ENCODE measurements at places on chromosomes 1 and 21.

DNA sequence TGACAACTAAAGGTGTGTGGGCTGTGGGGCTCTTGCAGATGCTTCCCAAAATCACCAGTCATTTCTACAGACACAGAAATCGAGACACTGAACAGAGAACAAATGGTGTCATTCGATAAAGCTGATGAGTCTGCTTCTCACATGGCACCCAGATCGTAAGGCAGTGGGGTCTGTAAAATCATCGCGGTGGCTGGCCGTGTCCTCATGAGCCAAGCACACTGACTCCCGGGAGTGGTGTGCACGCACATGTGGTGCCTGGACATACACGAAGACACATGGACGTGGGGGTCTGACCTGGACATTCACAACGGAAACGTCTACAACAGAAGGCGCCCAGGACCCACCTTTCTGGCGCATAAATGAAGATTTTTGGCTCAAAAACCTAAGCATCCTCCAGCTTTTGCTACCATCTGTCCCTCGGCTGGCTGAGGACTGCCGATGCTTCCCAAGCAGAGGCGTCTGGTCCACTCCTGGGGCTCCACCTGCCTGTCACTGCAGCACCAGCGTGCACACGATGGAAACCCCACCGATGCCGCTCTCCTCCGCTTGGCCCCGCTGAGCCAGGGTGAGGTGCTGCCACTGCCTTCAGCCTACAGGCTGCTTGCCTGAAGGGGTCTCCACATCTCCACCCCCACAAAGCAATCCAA lies 6.8 kb downstream of the SMIM1 start:
- no peak for DNase-seq

DNA sequence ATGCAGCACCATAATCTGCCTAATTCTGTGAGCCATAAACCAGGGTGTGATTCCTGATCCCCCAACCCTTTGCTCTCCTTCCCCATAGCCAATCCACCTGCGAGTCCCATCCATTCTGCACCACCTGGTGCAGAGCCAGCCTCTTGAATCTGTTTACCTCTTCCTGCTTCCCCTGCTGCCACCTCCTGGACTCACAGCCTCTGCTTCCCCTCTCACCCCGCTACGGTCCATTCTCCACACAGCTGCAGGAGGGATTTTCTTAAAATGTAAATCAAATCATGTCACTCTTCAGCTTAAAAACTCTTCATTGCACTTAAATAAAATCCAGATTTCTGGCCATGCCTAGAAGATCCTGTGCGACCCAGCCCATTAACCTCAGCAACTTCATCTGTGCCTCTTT lies 186.7 kb downstream of the FOXD2 start:
- peak; percentile 27 for DNase-seq

DNA sequence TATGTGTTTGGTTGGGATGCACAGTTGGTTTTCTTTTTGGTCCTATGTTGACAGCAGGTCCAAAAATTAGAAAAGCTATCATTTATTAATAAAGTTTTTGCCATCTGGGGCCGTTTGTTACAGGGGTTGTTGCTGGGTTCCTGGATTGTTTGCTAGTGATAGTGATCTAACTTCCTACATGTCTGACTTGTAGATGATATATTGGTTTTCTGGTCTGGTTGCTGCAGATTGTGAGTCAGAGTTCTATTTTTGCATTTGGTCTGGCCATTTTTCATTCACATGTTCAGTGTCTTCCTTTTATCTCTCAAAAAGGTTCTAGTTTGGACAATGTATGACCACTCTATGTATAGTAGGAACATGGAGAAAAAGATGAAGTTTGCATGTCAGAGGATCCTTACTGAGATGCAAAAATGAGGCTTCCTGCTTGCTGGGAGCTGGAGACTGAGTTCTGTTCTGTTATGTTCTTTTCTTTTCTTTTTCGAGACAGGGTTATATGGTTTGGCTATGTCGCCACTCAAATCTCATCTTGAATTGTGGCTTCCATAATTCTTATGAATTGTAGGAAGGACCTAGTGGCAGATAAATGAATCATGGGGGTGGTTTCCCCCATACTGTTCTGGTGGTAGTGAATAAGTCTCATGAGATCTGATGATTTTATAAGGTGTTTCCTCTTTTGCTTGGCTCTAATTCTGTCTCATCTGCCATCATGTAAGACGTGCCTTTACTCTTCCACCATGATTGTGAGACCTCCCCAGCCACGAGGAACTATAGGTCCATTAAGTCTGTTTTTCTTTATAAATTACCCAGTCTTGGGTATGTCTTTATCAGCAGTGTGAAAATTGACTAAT lies 4.2 kb upstream of the NVL start:
- DNase-seq, result no peak

GRCh38 chr1:207429963-207430362 lies 24.2 kb upstream of the CR2 start:
- DNase-seq, result no peak

DNA sequence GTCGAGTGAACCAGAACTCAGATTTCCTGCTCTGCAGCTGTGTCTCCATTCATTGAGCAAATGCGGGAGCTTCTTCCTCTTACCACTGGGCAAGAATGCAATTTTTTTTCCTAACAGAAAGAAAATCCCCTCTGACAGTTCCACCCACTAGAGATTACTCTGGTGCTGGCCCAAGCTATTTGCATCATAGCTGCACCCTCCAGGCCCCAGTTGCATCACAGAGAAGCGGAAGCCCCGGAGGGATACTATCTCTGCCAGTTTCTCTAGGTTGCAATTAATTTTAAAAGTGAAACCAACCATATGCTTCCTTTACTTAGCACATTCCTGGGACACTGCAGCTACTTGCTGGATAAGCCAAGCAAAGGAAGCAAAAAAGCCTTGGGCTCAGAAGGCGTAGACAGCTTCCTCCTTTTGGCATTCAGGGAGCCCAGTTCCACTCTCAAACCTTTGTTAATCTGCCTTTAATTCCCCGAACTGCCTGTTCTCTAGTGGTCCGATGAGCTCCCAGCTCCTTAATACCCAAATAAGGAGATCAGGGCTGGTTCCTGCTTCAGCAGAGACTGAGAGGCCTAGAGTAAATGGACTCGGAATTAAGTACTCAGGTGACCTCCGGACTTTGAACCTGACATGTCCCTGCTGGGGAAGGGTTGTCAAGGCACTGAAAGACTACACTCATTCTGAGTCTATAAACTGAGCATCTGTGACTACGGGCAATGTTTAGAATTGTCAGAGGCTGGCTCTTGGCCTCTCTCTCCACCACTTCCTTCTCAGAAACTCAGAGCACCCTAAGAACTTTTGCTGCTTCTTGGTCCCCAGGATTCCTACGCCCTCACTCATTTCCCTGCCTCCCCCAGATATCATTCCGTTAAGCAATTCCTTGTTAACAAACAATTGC lies 72.5 kb upstream of the TNFSF18 start:
- DNase-seq, result peak; percentile 35

- DNase-seq, result no peak
Measured at GRCh38 chr1:178161516-178161915, 67.6 kb downstream of the RASAL2 start.

DNA sequence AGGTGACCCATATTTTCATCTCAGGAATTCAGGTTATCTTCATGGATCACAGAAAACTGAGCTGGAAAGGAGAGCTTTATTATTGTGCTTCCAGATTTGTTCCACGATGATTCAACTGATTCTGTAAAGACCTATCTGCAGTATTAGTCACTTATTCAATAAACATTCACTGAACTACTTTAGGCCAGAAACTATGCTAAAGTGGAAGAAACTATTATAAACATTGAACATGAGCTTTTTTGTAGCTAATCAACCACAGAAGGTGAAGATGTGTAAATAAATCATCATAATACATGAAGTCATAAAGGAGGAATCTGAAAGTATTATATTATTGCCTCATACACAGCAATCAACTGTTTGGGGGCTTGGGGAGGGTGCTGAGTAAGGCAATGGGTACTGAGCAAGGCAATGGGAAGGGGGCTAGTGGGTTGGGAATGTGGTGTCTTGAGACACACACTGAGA lies 30.6 kb upstream of the EXO1 start:
- DNase-seq, result no peak

DNA sequence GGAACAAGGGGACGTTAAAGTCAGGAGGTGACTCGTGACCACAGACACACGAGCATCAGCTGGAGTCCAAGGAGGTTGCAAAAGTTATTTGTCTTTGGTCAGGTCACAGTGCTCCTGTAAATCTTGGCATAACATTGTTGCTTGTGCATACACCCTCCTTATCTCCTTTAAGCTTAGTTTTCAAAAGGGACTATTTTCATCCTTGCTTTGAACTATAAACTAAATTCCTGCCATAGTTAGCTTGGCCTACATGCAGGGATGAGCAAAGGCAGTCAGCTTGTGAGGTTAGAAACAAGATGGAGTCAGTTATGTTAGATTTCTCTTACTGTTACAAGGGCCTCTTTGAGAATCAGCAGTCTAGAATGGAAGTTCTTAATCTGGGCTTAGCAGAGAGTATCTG lies 28.0 kb upstream of the FASLG start:
- DNase-seq, result no peak

- peak; percentile 82 for DNase-seq
Measured at GRCh38 chr1:78102082-78102481, 56.3 kb downstream of the GIPC2 start.

- no peak for DNase-seq
Measured at GRCh38 chr1:109818988-109819764, 55.5 kb upstream of the EPS8L3 start.

DNA sequence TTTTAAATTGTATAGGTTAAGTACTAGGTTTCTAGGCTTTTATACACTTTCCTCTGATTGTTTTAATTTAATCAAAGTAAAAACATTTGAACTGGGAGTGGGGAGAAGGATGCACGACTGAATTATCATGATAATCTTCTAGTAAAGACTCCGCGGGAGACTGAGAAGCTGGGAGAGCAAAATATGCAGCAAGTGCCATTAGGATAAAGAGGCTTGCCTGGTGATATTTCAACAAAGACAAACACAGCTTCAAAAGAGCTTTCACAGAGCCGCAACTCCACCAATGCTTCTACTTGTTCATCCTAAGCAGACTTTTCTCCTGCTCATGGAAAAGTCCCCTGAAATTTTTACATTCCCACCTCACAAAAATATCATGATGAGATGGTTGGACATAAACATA lies 239.0 kb upstream of the PTBP2 start:
- no peak for DNase-seq

DNA sequence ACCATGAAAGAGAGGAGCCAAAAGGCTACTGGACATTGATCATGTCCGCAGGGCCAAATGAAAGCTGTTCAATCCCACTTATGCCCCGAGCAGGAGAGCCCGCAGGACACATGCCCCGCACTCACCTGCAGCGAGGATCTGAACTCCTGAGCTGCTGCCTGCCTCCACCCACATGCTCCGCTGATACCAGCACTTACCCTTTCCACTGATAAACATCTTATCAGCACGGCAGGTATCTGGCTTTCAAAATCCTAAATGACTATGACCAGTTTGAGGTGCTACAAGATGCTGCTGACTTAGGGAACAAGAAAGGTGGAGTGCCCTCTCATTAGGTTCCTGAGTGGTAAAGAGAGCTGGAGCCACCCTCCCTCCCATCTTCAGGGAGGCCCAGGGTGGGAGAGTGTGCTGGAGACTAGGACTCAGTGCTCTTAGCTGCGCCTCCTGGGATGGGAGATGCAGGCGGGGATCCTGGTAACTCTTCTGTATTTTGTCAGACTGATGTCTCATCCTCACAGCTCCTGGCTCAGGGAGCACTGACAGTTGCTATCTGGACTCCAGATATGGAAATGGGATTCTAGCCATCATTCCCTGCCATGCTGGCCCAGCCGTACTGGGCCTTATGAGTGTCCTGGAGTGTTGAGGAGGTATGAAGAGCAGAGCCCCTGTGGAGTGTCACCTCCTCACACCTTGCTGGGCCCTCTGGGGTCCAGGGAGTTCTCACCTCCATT lies 86.4 kb upstream of the F3 start:
- no peak for DNase-seq

DNA sequence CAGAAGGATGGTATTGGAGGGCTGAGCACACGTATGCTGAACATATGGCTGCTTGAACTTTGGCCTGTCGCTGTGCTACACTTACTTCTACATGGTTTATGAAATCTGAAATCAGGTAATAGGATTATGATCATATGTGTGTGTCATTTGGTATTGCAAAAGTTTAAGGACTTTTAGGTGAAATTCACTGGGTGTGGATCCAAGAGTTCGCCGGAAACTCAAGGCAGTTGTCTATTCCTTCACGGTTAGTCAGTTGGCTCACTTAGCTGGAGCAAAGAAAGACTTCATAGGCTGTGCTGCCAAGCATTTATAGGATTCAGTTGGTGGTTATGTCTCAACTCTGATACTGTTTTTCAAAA lies 927 bp downstream of the UAP1 start:
- DNase-seq, result peak; percentile 38

DNA sequence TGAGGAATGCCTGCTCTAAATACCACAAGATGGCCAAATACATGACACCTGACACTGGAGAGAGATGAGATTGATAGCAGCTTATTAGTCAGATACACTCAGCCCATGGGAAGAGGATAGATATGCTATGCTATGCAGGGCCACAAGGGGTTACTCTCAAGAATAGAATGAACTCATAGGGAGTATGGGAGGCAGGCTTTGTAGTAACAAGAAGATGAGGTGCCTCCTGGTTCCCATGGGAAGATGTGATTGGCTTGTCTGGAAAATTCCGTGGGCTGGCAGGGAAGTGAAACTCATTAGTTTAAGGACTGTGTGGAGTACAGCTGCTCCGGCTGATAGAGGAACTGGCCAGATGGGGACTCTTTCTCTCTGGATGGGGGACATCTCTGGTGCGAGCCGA lies 16.5 kb downstream of the CCDC30 start:
- DNase-seq, result peak; percentile 34

- DNase-seq, result no peak
Measured at GRCh38 chr1:106194206-106194605, 862.3 kb upstream of the PRMT6 start.

DNA sequence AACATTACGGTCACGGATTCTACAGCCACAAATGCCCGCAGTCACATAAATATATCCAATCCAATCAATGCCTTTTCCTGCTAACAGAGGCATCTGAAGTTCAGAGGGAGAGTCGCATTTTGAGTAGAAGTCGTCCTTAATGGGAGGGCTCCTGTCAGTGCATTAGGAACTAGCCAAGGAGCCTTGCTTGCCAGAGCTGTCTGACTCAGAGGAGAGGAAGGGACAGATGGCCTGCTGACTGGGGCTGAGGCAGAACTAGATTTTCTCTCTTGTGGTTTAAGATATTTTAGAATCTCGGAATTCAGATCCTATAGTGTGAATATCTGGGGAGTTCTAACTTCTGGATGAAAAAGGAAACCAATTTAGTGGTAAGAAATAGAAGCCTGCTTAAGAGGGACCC lies 10.6 kb downstream of the XKR8 start:
- peak; percentile 31 for DNase-seq

DNA sequence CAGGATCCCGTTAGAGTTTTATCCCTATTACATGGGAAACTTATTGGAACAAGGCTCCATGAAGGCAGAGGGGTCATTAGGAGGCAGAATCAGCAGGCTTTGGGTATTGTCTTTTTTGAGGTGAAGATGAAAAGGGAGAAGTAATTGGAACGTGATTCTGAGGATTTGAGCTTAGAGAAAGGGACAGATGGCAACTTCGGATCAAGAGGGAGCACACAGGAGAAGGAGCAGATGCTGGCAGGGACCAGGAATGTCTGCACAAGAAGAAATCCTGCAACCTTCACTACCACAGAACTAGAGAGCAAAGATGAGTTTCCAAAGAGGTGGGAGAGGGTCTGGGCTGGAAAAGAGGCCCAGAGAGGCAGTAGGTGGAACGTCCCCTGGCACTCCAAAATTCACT lies 202.8 kb downstream of the RRAGC start:
- DNase-seq, result no peak

GRCh38 chr1:214362188-214362882 lies 81.4 kb downstream of the SMYD2 start:
- DNase-seq, result no peak

- DNase-seq, result no peak
Measured at GRCh38 chr1:174534789-174535188, 87.0 kb downstream of the GPR52 start.

GRCh38 chr1:59592924-59593323 lies 221.8 kb upstream of the HOOK1 start:
- no peak for DNase-seq

All from ACHN (cell line).